Panc1 (cell line): ENCODE measurements at places on chromosomes 2 and 18. TPM values are rescaled to one million over a fixed set of nuclear protein-coding genes. Genes with fewer than 3 reads are reported as not detected.

ZNF396 gene
- total RNA-seq = 2.8 TPM

SMPD4 gene
- total RNA-seq = 89.0 TPM

- no peak for DNase-seq
Measured at GRCh38 chr2:9405636-9406035, 17.7 kb downstream of the ITGB1BP1 start.

DNA sequence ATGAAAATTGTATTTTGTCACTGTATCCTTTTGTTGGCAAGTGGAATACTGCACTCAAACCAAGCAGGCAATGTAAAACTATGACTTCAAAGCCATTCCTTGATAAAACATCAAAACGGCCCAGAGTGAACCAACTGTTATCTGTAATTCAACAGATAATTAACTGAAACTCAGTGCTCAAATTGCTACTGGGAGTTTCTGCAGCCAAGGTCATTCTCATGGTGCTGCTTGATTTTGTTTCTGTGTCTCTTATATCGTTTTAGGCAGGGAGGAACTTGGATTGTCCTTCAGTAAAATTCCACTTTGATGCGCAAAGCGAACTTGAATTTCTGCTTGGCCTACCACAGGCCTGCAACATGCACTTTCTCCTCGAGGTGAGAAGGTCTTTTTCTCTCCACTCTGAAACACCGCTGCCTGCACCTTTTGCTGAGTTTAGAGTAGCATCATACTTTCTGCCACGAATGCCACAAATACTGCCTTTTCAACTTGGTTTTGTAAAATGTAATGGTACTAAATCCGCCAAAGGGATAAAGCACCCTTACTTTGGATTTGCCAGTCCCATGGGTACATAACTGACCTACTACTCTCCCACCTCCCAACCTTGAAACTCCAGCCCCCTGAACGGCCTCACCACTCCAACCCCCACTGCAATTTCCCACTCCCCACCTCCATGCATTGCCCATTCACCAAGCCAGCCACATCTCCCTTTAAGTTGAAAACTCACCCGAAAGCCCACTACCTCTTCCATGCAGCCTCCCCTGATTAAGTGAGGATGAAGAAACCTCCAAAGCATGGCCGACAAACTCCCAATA, 204.7 kb downstream of the TGIF1 start:
- no peak for DNase-seq

- no peak for DNase-seq
Measured at GRCh38 chr2:240557808-240558207, at the start of gene ANKMY1. ANKMY1 (minus strand) TSS chr2:240557988; CDS start chr2:240557335, 653 bp downstream.

- no peak for DNase-seq
Measured at GRCh38 chr2:179860255-179861026, 971 bp downstream of the ZNF385B start.

- DNase-seq = no peak
Measured at GRCh38 chr2:100820273-100820522, 259 bp downstream of the NPAS2 start.

DNA sequence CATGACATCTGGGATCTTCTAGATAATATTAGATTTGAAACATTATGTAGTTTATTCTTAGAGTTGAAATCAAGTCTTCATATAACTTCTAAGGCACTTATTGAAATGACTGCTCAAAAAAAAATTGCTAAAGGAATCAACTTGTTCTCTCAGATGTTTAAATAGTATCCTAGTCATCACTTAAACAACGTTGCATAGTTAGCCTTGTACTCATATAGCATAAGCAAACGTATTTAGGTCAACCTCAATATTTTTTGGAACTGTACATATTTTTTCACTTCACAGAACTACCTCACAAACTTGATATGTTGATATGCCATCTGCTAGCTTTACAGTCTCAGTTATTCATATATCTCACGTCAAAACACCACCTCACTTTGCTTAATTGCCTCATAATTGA, 47.1 kb upstream of the CREB1 start:
- no peak for DNase-seq

DNA sequence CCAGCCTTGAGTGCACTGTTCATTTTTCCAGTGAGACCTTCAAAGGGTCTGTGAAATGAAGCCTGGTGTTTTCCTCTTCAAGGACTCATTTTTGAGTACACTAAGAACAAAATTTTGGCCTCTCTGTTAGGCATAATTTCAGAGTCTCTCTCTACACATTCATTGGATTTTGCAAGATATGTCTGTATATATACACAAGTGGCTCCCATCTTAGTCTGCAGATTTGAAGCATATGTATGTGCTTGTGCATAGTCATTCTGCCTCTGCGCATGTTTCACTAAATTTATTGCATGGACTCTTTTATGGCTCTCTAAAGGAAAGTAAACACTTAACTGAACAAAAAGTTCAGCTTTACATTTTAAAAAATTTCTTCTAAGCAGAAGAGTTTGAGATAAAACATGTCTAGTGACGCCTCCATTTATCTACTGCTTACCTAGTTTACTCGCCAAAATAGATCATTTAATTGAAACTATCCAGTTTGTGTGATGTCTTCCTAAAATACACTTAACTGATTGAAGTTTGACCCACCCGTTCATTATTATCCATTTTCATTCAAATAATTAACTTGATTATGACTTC, 145.9 kb downstream of the FMNL2 start:
- DNase-seq = no peak

- DNase-seq = no peak
Measured at GRCh38 chr18:39341129-39341528, 1775.5 kb upstream of the CELF4 start.

GRCh38 chr18:10351858-10352257, 102.6 kb upstream of the APCDD1 start:
- no peak for DNase-seq
